ENCODE measurements at places on chromosomes 12 and 14.
A peak's percentile ranks its signal among the peaks of the same experiment; 100 is the strongest.

GRCh38 chr12:78739653-78740052 is 124.9 kb upstream of the SYT1 start:
- DNase-seq = no peak

DNA sequence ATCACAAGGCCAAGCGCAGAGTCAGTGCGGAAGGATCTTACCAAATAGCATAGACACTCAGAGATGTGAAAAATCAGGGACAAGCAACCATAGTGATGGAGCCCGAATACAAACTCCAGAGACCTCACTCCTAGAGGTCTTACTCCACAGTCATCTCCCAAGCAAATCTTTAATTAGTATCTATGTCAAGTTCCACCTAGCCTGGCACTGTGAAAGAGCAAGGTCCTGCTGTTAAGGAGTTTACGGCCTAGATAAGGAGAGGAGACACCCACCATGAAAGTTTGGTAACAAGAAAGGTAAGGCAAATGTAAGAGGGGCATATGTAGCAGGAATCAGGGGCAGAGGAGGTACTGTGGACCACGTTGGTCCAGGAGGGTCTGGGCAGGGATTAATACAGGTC is 7.4 kb upstream of the PLEKHG6 start:
- DNase-seq = no peak

GRCh38 chr12:111298582-111299436 is 70.1 kb downstream of the PHETA1 start:
- no peak for DNase-seq

GRCh38 chr12:2347844-2348481 is 295.2 kb downstream of the CACNA1C start:
- DNase-seq = no peak

GRCh38 chr12:3035171-3035570 is 42.0 kb upstream of the TSPAN9 start:
- DNase-seq = no peak

DNA sequence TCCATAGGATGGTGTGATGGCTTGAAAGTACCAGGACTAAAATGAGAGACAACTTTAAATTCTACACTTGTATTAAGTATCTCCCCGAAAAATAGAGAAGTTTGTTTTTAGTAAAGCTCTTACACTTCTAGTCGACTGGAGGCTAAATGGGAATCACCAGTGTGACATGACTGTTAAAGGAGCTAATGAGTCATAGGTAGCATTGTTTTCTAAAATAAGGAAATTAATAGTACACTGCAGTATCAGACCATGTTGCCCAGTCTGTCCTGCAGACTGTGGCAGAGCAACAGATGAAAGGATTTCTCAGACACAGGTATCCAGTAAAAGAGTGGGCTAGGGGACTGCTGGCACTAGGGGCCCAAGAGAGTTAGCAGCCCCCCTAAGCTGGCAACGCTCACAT is 140.1 kb downstream of the TMEM117 start:
- DNase-seq = no peak

DNA sequence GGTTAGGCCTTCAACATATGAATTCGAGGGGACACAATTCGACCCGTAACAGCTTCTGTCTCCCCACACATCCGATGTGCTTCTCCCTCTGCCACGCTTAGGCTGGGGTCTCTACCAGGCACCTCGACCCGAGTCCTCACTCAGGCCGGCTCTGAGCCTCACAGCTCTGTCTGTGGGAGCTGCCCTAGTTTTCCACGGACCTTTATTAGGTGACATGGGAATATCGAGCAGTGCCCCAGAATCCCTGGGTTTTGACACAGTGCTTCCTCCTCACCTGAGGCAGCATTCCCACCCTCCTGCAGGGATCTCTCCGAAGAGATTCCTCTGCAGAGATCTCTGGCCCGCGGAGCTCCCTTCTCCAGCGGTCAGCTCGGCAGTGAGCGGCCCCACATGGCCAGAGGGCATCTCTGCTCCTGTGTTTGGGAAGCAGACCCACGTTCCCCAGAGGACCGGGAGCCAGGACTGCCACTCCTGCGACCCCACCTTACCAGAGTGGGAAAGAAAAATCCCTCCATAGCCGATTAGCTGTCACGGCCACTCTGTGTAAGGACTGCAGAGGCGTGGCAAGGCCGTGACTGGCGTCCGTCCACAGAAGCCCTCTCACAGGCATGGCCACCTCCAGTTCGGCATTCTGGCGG is 21.2 kb downstream of the ZBTB42 start:
- peak; percentile 22 for DNase-seq

GRCh38 chr14:52458721-52459085 is 93.6 kb downstream of the TXNDC16 start:
- no peak for DNase-seq

GRCh38 chr12:89497005-89497404 is 27.6 kb downstream of the GALNT4 start:
- no peak for DNase-seq

- no peak for DNase-seq
Observed at GRCh38 chr12:50677858-50678257, 86.0 kb upstream of the ATF1 start.

DNA sequence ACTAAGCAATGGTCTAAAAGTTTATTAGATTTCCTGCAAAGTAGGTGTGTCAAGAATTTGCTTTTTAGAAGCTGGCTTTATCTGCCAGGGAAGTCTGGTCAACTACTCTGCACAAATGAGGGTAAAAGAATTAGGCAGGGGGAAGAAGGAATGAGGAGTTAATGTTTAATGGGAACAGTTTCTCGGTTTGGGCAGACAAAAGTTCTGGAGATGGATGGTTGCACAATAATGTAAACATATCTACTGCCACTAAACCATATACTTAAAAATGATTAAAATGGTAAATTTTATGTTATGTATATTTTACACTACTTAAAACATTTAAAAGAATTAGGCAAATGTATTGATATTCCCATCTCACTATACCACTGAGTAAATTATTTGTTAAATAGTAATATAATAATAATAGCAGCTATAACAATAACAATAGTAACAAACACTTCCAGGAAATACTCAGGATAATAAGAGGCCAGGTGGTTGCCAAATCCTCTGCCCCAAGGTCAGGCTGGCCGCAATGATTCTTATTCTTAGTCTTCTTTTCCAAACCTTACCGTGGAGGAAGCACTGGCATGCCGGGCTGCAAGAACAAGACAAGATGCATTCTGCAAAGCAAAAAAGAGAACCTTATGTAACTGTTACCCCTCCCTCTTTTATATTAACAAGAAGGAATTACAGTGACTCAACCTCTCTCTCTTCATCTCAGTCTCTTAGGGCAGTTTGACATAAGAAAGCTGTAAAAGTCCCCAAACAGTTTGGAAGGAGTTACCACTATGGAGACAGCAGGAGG is 13.9 kb downstream of the CS start:
- no peak for DNase-seq

DNA sequence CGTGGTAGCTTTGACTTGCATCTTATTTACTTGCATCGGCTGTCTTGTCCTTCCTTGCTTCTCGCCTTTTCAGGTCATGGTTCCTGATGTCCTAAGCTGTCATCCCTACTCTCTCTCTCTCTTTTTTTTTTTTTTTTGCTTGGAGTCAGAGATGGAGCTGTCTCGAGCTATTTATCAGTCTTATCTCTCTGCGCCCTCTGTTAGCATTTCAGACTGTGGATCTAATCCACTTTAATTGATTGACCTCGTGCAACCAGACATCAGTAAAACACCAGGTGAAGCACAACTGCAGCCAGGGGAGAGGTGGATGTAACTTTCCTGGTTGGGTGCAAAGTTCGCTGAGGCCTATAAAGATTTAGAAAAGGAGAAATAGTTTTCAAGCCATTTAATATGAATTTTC is 554.8 kb downstream of the DIO2 start:
- DNase-seq = no peak

GRCh38 chr14:96806836-96807235 is 9.7 kb downstream of the VRK1 start:
- DNase-seq = no peak

DNA sequence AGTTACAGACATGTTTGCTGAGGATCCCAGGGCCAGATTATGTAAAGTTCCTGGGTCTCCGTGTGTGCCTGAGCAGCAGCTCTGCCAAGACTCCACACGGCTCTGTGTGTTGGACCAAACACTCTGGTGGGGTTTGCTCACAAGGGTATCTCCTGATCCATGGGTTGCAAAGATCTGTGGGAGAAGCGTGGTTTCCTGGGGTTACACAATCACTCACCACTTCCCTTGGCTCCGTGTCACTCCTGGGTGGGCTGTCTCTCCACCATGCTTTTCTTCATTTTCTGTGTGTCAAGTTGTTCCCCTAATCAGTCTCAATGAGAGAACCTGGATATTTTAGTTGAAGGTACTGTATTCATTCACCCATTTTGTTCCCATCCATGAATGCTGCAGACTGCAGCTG is 1088.8 kb downstream of the FSCB start:
- DNase-seq = no peak

GRCh38 chr12:125099409-125099782 is 34.2 kb downstream of the AACS start:
- no peak for DNase-seq
